ENCODE measurements at places on chromosomes 5 and 9.

DNA sequence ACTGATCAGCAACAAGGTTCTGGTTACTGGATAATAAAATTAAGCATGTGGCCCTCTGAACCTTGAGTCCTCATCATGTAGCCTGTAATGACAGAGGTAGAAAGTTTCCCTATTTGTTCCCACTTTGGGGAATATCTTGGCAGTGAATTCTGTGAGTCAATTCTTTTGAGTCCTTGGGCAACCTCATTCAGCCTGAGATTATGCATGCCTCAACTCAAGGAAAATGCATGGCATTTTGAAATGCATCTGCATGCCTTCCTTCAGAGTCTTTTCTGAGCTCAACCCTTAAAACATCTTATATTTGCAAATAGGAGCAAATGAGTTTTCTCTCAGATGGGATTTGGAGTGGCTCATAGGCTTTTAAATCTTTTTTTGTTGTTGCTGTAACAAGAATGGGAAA is 218.1 kb upstream of the CD180 start:
- no peak for DNase-seq

- no peak for DNase-seq
Measured at GRCh38 chr5:57174128-57174889, 450 bp downstream of the GPBP1 start.

GRCh38 chr5:67337751-67338150 is 141.2 kb upstream of the CD180 start:
- DNase-seq: no peak

DNA sequence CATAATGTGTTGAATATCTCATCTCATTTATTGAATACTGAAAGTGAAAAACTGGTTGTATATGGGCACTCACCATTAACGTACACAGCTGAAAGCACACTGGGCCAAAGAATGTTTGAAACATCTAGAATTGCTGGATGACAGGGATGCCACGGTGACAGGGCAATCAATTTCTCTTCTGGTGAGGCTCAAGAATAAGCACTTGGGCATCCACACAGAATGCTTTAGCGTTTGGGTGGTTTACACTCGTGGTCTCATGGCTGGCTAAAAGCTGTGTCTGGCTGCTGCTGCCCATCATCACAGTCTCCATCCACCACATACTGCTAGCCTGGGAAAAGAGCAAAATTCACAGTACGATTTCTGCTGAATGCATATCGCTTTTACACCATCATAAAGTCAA is 30.7 kb upstream of the IL31RA start:
- no peak for DNase-seq

DNA sequence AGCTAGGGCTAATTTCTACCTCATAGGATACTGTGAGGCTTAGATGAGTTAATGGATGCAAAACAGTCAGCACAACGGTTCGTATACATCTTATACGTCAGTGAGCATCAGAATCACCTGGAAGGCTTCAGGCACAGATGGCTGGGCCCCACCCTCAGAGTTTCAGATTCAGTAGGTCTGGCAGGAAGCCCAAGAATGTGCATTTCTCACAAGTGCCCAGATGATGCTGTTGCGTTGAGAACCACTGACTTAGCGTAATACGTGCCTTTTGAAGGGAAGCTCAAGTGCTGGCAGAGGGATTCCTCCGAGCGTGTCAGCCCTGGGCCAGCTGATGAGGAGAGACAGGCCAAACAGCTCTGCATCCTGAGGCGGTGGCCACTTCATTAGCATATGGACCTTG is 117.1 kb upstream of the WWC1 start:
- DNase-seq: no peak

DNA sequence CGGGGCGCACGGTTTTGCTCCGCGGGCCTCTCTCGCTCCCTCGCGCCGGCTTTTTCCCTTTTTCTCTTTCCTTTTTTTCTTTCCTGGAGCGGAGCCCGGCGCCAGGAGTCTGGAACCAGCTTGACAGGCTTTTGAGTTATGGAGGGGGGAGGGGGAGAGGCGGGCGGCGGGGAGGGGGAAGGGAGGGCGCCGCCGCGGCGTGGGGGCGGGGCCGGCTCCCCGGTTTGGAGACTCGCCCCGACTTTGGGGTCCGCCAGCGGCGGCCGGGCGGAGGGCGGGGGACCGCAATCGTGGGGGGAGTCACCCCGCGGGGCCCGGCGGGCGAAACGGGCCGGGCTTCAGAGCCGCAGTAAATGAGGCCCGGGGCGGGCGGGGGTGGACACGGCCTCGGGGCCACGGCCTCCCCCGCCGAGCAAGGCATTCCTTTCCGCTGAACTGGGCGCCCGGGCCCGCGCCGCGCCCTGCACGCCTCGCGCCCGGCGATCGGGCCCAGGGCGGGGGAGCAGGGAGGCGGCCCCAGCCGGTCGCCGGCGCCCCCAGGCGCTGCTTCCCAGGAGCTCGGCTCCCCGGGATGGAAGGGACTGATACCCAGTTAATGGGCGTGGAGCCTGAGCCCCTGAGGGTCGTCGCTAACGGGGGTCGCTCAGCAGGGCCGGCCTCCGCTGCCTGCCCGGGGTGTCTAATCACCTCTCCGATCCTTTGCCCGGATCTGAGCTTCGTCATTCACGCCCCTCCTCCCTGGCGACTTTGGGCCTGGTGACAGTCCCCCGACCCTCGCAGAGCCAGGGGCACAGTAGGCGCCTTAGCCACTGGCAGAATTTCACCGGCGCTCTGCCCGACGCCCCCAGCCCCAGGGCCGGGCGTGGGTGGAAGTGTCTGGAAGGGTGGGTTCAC is 138.1 kb downstream of the C9orf50 start:
- no peak for DNase-seq

GRCh38 chr5:151624476-151624875 is 33.3 kb upstream of the FAT2 start:
- DNase-seq: no peak

- DNase-seq: no peak
Measured at GRCh38 chr9:37209431-37210386, 89.3 kb downstream of the ZCCHC7 start.

DNA sequence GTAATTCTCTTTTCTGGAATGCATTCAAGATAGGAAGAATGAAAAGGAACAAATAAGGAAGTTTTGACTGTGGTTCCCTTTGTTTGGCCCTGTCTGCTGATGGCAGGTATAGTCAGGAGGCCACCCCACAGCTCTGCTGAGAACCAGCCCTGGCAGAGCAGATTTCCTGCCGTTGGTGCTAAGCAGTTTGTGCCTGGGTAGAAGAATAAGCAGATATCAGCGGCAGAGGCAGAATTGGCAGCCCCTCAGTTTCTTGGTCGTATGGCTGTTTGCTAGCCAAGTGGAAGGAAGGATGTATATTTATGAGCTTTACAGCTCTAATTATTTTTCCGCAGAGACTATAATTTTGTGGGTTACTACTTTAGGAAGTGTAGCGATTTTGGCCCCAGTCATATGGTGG is 310.2 kb upstream of the RFX3 start:
- no peak for DNase-seq

GRCh38 chr5:14669975-14670374 is 5.5 kb downstream of the OTULIN start:
- no peak for DNase-seq

DNA sequence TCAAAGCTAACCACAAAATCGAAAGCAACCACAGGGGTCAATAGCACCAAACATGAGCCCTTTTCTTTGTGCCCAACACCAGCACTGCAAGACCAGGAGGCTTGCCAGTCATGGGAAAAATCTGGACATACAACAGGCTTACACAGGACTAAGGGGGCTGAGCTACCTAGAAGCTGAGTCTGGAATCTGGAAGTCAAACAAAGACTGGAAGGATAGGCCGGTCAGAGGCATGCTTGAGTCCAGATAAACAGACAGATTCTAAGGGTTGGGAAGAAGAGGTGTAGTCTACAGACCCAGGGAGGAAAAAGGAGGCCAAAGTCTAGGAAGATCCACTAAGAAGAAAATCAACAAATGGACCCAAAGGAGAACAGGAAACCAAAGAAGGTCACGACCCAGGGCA is 73.3 kb downstream of the MYO10 start:
- no peak for DNase-seq

DNA sequence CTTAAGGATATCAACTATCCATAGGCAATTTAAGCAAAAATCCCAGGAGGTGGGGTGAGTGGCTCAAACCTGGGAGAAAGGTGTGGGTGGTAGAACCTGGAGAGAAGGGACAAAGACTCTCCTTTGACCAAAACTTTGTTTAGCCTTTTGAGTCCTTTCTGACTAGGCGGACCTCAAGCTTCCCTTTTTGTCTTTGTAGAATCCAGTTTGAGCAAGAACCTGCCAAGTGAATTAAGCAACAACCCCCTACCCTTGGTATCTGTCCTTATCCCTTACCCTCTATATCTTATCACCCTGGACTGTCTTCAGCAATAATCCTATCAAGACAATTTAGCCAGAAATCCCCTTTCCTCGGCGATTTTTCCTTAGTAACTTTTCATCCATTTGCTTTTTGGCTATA is 53.5 kb upstream of the SLC28A3 start:
- no peak for DNase-seq

- DNase-seq: no peak
Measured at GRCh38 chr9:109641372-109641659, 138.7 kb upstream of the PALM2AKAP2 start.

GRCh38 chr9:105150991-105151685 is 93.3 kb upstream of the SLC44A1 start:
- DNase-seq: no peak

DNA sequence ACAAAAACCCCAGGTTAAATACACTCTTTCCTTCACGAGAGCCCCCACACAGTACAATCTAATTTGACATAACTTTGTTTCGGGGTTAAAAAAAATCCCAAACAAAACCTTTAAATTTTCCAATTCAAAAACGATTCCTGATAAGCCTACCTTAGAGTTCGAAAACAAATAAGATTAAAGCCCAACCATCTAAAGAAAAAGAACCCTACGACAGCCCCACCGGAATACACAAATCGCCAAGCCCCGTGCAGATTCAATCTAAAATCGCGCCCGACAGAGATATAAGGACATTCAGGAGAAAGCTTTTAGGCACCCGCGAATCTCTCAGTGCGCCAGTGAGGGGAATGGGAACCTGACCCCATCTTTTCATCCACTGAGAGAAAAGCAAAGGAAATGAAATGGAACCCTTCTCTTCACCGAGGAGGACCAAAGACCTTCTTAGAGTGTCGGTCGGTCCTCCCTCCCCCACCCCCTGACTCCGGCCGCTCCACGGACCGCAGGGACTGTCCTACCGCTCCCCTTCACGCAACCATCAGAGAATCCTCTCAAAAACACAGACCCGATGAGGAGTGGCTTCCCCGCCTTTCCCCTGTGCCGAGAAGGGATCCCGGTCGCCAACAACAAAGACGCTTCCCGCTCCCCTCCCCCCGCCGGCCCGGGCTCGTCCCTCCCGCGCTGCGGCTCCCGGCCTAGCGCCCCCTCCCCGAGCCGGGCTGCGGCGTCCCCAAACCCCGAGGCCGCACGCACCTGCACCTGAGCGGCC is 925 bp downstream of the ABHD17B start:
- peak; percentile 43 for DNase-seq

GRCh38 chr5:154794525-154795234 is 39.5 kb downstream of the LARP1 start:
- no peak for DNase-seq

DNA sequence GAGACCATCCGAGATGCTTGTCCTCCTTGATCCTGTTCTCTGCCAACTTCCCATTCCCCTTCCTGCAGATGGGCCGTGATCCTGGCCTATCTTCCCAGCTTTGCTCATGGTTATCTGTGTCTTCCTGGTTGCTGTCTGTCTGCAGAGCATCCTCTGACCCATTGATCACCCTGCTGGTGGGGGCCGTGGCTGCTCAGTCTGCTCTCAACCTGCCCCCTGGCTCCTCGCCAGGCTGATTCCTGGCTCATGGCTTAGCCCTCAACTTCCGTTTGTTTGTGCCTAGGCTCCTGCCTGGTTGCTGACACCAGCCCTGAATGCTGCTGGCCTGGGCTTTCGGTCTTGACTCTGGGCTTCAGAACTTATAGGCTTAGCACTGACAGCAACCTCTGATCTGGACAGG is 67.1 kb upstream of the SMIM15 start:
- no peak for DNase-seq

DNA sequence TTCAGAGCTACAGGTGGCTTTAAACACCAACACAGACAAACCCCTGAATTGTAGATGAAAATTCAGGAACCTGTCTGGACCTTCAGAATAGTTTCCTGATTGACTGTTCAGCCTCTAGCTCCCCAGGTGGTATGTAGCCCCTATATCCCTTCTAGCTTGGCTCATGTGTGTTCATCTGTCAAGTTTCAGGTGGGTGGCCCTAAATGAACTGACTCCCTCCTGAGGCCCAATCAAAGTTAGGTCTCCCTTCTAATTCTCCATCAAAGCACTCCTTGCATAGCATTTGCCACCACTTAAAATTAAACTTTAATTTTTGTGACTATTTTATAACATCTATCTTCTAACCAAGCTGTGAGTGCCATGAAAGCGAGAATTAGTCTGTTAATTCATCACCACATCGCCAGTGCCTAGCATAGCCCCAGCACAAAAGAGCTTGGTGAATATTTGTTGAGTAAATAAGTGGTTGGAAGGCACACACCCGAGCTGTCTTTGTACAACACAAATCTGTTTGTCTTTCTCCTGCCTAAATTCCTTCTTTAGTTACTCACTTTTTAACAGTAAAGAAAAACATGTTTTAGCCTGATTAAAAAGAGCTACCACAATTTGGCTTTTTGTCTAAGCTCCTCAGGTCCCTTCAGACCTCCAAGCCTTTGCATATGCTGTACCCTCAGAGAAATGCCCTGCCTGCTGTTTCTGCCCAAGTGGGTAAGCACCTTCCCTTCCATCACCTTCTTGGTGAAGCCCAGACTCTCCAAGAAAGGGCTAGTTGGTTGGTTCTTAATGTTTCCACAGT is 138.1 kb upstream of the HMHB1 start:
- no peak for DNase-seq

DNA sequence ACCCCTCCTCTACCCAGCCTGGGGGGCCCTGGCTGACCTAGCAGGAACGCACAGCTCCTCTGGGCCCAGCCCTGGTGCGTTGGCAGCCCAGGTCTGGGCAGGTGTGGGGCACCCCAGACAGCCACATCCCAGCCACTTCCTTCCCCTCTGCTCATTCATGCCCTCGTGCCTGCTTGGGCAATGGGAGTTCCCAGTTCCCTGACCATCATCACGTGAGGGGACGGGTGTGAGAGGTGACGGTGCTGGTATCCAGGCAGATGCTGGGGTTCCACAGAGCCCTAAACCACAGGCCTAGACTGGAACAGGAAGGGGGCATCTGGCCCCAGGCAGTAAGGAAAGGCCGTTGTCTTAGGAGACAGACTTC is 8.4 kb downstream of the RALGDS start:
- DNase-seq: no peak

- DNase-seq: no peak
Measured at GRCh38 chr5:139660105-139660922, 12.2 kb downstream of the CXXC5 start.

DNA sequence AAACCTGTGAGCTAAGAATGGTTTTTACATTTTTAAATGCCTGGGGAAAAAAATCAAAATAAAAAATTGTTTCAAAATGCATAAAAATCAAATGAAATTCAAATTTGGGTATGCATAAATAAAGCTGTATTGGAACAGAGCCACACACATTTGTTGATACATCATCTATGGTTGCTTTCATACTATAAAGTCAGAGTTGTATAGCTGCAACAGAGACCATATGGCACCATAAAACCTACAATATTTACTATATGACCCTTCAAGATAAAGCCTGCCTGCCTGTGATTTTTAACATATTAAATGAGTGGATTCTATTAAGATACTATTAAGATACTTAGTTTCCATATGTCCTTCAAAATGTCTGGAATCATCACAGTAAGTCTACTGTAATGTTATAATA is 40.0 kb downstream of the AUH start:
- DNase-seq: no peak
